ENCODE measurements at places on chromosomes 16 and 17. TPM values are rescaled to one million over a fixed set of nuclear protein-coding genes. Genes with fewer than 3 reads are reported as not detected.

The C17orf100 gene
- total RNA-seq: not detected

GRCh38 chr16:20879175-20880040 lies 20.8 kb downstream of the DCUN1D3 start:
- peak overlapping the region; percentile 40 for H3K27ac ChIP-seq
- no peak overlapping the region for H3K4me3 ChIP-seq
- H3K27me3 ChIP-seq: no peaks in the 10 kb centered on the region
- H3K36me3 ChIP-seq: peaks cover 4% of the 10 kb centered on the region
- peak; percentile 35 for DNase-seq
- H3K4me1 ChIP-seq: peaks cover 52% of the 10 kb centered on the region

The HBM gene
- not detected for total RNA-seq

GRCh38 chr17:29583324-29584248 lies 5.9 kb downstream of the GIT1 start:
- no peak overlapping the region for H3K4me3 ChIP-seq
- no peak for DNase-seq
- no peaks in the 10 kb centered on the region for H3K36me3 ChIP-seq
- peaks cover 8% of the 10 kb centered on the region for H3K4me1 ChIP-seq
- H3K27me3 ChIP-seq: no peaks in the 10 kb centered on the region

GRCh38 chr17:32626379-32626791 lies 139.6 kb downstream of the CDK5R1 start:
- H3K27me3 ChIP-seq: no peaks in the 10 kb centered on the region
- peaks cover 10% of the 10 kb centered on the region for H3K4me1 ChIP-seq
- H3K4me3 ChIP-seq: no peak overlapping the region
- H3K36me3 ChIP-seq: no peaks in the 10 kb centered on the region
- DNase-seq: no peak

- no peaks in the 10 kb centered on the region for H3K36me3 ChIP-seq
- DNase-seq: peak; percentile 69
- H3K27ac ChIP-seq: peak overlapping the region; percentile 20
- peak overlapping the region; percentile 90 for H3K4me3 ChIP-seq
These were observed 230.9 kb downstream of the MRTFB start for GRCh38 chr16:14302031-14302398.

GRCh38 chr17:44122816-44123355 lies 555 bp downstream of the HDAC5 start:
- DNase-seq: no peak
- no peaks in the 10 kb centered on the region for H3K36me3 ChIP-seq
- no peak overlapping the region for H3K27ac ChIP-seq
- no peaks in the 10 kb centered on the region for H3K27me3 ChIP-seq
- H3K4me1 ChIP-seq: peaks cover 13% of the 10 kb centered on the region

The TOP2A gene
- 97.1 TPM for total RNA-seq

GRCh38 chr16:11794447-11794846 lies 2.6 kb downstream of the ZC3H7A start:
- no peaks in the 10 kb centered on the region for H3K27me3 ChIP-seq
- DNase-seq: no peak
- H3K36me3 ChIP-seq: no peaks in the 10 kb centered on the region
- no peak overlapping the region for H3K27ac ChIP-seq
- peaks cover 11% of the 10 kb centered on the region for H3K4me1 ChIP-seq

DNA sequence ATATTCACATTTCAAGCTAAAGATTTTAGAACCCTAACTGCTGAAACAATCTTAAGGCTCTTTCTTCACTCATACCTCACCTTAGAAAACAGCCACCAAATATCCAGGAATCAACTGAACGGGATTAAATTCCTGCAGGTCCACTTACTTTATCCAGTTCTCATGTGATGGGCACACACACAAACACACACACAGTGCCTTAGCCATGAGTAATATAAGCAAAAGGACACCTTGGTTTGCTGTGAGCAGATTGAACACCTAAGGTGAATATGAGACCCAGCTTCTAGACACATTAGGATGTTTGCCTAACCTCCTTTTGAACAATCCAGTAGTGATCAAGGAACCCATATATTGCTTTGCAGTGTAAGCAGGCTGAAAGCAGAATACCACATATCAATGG lies 81.5 kb downstream of the TUBD1 start:
- H3K4me3 ChIP-seq: no peak overlapping the region
- peaks cover 4% of the 10 kb centered on the region for H3K36me3 ChIP-seq
- peak; percentile 55 for DNase-seq
- no peaks in the 10 kb centered on the region for H3K27me3 ChIP-seq
- H3K27ac ChIP-seq: no peak overlapping the region
- peaks cover 12% of the 10 kb centered on the region for H3K4me1 ChIP-seq

The CHD9NB gene
- not detected for total RNA-seq

GRCh38 chr16:81239367-81240121 lies 1.1 kb downstream of the BCO1 start:
- H3K4me3 ChIP-seq: no peak overlapping the region
- no peaks in the 10 kb centered on the region for H3K36me3 ChIP-seq
- no peaks in the 10 kb centered on the region for H3K27me3 ChIP-seq
- no peak overlapping the region for H3K27ac ChIP-seq
- DNase-seq: no peak

The HS3ST3B1 gene
- 0.33 TPM for total RNA-seq

DNA sequence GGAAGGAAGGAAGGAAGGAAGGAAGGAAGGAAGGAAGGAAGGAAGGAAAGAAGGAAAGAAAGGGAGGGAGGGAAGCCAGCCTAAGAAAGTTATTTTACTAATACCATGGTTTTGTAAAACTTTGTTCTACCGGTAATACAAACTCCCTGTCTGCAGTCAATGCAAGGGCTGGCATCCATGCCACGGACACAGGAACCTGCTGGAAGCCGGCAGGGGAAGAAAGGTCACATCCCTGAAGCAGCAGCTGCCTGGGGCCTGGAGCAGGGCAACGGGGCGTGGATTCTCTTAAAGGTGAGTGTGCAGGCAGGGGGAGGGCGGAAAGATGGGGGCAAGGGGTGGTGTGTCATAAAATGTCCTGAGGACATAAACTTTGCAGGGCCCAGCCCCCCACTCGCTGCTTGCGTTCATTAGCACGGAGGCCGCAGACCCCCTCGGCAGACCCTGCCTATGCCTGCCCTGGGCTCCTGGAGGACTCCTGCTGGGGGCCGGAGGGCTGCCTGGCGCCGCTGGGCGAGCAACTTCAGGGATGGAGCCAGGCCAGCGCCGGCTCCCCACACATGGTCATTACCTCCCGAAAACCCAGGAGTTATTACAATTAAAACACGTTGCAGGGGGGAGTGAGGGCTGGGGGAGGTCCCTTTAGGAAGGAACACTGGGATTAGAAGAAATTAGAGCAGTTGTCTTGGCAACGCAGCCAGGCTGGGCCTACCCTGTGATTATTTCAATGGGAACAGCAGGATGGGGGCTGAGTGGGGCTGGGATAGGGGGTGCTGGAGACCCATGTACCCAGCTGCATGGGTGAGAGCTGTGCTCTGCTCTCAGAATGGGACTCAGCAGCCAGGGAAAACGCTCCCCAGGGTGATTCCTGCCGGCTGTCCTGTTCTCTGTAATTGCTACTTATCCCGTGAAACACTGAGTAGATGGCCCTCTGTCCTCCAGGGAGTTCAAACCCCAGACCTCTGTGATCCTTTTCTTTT lies 257.9 kb downstream of the SOX9 start:
- H3K4me1 ChIP-seq: peaks cover 19% of the 10 kb centered on the region
- no peak for DNase-seq
- H3K27ac ChIP-seq: no peak overlapping the region
- no peaks in the 10 kb centered on the region for H3K27me3 ChIP-seq
- H3K36me3 ChIP-seq: no peaks in the 10 kb centered on the region

The LGALS9B gene
- not detected for total RNA-seq

The IGF2BP1 gene
- total RNA-seq: 1.3 TPM

The HSD17B2 gene
- total RNA-seq: 5.2 TPM

GRCh38 chr16:74720579-74720978 lies 19.9 kb upstream of the MLKL start:
- no peaks in the 10 kb centered on the region for H3K4me1 ChIP-seq
- H3K4me3 ChIP-seq: no peak overlapping the region
- no peak for DNase-seq
- no peak overlapping the region for H3K27ac ChIP-seq

- peak overlapping the region; percentile 42 for H3K4me3 ChIP-seq
- DNase-seq: peak; percentile 25
- peak overlapping the region; percentile 59 for H3K27ac ChIP-seq
- no peaks in the 10 kb centered on the region for H3K27me3 ChIP-seq
- no peaks in the 10 kb centered on the region for H3K36me3 ChIP-seq
These were observed 692 bp downstream of the PRR15L start for GRCh38 chr17:47956791-47957590.

The SLFN14 gene
- not detected for total RNA-seq

- no peak overlapping the region for H3K4me3 ChIP-seq
- DNase-seq: peak; percentile 1
- H3K27ac ChIP-seq: no peak overlapping the region
- H3K4me1 ChIP-seq: peaks cover 4% of the 10 kb centered on the region
These were observed 99.7 kb downstream of the CBLN1 start for GRCh38 chr16:49181791-49182518.

DNA sequence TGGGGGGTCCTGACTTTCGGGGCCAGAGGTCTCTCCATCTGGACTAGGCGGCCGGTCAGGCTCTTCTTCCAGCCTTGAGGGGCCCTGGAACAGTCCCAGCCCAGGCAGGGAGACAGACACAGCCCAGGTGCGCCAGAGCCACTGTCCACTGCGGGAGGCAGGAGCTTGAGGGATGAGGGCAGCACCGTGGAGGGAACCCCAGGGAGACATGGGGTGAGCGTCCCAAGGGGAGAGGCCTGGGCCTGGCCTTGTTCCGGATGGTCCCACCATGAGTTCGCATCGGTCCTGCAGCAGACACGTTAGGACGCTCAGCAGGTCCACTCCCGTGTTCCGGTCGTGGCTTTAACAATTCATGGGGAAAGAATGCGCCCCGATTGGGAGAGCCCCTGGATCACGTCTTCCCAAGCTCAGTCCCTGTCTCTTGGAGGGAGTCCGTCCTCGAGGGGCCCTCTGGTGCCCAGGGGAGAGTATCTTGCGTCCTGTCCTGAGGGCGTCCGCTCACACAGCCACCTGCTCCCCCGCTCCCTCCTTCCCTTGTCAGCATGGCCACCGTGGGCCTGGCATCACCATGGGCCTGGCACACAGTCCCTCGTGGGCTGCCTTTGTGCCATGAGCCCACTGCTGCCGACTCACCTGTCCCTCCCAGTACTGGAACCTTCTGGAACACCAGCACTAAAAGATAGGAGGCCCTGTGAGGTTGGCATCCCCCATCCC lies 6.7 kb upstream of the NUDT16L1 start:
- no peak for DNase-seq
- H3K4me1 ChIP-seq: no peaks in the 10 kb centered on the region
- no peak overlapping the region for H3K4me3 ChIP-seq
- no peak overlapping the region for H3K27ac ChIP-seq
- no peaks in the 10 kb centered on the region for H3K36me3 ChIP-seq

GRCh38 chr17:17062866-17063265 lies 20.6 kb downstream of the MPRIP start:
- H3K4me3 ChIP-seq: no peak overlapping the region
- peaks cover 33% of the 10 kb centered on the region for H3K4me1 ChIP-seq
- H3K36me3 ChIP-seq: peaks cover 90% of the 10 kb centered on the region
- DNase-seq: no peak
- peak overlapping the region; percentile 16 for H3K27ac ChIP-seq

The TMC7 gene
- 6.9 TPM for total RNA-seq

- no peaks in the 10 kb centered on the region for H3K27me3 ChIP-seq
- H3K4me3 ChIP-seq: no peak overlapping the region
- no peaks in the 10 kb centered on the region for H3K36me3 ChIP-seq
- DNase-seq: no peak
These were observed 8.1 kb upstream of the CXCL16 start for GRCh38 chr17:4747847-4748246.

Data from PC-3 (cell line).